ENCODE measurements at places on chromosomes 12 and 14. TPM values are rescaled to one million over a fixed set of nuclear protein-coding genes. Genes with fewer than 3 reads are reported as not detected.

The SSTR1 gene
- total RNA-seq: 1.2 TPM

DNA sequence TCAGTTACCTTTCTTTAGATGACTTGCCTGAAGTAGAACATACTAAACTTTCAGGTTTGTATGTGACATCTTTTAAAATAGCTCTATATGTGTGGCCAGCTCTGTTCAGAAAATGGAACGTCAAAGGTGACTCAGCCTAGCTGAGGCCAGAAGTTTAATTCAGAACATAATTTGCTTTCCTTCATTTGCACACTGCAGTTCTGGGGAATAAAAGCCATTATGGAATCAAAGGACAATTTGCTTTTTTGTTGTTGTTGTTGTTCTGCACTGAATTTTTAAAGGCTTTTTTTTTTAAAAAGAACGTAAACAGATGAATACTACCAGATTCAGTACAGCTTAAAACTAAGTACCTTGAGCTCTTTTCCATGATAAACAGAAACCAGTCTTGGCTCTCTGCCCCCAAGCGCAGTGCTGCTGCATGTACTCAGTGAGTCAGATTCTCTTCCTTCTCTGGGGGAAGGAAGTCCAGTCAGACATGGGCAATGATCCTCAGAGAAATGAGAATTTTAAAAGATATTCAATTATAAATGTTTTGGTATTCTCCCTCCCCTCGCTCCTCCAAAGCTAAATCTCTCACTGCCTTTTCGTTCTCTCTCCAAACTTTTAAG, 644.2 kb downstream of the NOVA1 start:
- DNase-seq: no peak

DNA sequence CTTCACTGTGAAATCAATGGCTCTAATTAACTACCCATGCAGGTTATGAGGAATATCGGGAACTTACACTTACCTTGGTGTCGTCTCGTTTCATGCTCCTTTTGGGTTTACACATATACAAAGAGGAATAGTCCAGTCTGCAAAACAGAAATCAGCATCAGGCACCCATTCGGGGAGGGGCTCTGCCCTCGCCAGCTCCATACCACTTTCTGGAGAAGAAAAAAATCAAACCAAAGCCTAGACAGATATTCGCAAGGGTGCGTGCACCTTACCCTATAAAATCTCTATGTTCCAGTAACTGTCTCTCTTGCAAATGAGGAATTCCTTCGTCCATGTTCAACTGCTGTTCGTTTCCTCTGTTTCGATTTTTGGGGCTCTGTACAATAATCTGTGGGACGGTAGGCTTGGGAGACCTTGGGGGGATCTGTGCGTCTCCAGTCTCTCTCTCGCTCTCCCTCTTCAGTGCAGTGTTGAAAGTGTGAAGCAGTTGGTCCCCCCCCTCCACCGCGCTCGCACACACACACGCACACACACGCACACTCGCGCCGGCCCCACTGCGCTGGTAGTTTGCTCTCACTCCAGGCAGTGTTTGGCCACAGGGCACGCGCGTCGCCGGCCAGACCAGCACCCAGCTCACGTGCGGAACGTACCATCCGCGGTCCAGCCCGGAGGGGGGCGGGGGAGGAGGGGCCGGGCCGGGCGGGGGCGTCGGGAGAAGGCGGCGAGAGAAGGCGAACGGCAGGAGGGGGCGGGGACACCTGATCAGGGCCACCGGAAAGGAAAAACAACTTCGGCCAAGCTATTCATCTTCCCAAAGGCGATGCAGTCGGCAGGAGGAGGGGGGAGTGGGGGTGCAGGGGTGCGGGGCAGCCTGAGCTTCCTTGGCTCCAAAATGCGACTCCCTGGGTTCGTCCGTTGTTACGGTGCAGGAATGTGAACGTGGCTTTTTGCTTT, at the start of gene BHLHE41:
BHLHE41 (minus strand) TSS at position 592 of the 954 bp plus-strand sequence; CDS start at position 334, 258 bp downstream.
- DNase-seq: peak; percentile 93

The BICDL1 gene
- 22.3 TPM for total RNA-seq
